ENCODE measurements at places on chromosomes 1 and 21. TPM values are rescaled to one million over a fixed set of nuclear protein-coding genes. Genes with fewer than 3 reads are reported as not detected.
A peak's percentile ranks its signal among the peaks of the same experiment; 100 is the strongest.

DNA sequence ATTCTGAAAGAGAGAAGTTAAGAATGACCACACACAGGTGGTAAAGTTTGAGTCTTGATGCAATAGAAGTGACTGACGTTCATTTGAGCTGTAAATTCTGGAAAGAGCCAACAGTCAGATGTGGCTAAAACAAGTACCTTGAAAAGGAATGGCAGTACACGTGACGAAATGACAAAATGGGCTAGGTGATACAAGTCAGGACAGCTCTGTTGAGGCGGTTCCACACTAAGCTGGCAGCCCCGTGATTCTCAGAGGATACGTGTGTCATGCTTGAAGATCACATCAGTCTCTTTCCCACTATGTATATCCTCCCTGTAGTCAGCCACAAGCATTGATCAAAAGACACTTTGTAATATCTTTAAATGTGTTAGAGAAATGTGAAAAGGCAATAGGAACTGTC lies 881.3 kb upstream of the ADGRL2 start:
- no peak overlapping the region for H3K4me3 ChIP-seq
- no peaks in the 10 kb centered on the region for H3K36me3 ChIP-seq

The ASTN1 gene
- total RNA-seq: 4.0 TPM

DNA sequence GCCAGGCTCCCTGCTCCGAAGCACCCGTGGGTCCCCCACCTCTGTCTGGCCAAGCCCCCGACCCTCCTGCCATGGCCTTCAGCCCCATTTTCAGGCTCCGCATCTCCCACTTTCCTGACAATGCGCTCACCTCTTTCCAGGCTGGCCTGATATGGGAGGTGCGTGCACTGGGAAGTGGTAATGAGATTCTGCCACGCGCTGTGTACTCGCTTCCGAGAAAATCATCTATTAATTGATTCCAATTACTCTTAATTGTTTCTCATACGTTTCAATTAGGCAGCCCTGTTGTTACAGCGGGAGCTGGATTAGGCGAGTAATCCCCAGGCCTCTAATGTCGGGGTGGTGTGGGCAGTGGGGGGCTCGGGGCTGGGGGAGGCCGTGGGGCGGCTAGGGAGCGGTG lies 122.4 kb upstream of the ARHGEF16 start:
- peaks cover 22% of the 10 kb centered on the region for H3K27me3 ChIP-seq
- no peaks in the 10 kb centered on the region for H3K36me3 ChIP-seq
- no peak for DNase-seq

GRCh38 chr1:18183533-18183932 lies 75.9 kb downstream of the IGSF21 start:
- H3K4me3 ChIP-seq: no peak overlapping the region
- peaks cover 46% of the 10 kb centered on the region for H3K27me3 ChIP-seq
- no peak for DNase-seq
- H3K27ac ChIP-seq: no peak overlapping the region
- H3K36me3 ChIP-seq: no peaks in the 10 kb centered on the region

The FABP3 gene
- total RNA-seq: 6.7 TPM

DNA sequence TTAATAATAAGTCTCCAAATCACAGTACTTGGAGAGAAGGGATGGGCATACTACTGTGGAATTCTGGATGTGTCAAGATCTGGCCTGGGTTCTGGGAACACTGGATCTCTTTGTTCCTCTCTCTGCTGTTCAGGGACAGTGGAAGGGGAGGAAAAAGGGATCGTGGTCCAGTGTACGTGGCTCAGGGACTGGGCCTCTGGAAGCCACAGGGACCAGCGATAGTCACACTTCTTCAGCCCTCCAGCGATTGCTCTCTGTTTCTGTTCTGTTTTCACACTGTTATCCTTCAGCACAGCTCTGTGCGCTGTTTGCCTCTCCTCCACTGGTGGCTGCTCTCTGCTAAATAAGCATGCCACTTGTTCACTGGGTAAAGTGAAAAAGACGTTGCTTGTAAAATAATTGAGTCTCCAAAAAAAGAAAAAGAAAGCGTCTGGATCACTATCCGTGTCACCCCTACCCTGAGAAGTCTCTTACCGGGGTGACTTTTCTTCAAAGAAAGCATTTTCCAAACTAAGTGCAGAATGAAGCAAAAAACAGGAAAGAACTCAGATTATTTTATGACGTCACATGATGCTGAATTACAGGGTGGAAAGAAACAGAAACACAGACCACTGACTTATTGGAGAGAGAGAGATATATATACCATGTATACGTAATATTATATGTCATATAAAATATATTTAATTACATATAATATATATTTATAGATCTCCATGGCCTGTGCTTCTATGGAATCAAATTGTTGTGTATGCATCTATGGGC lies 279.4 kb downstream of the RGS7 start:
- DNase-seq: no peak
- no peaks in the 10 kb centered on the region for H3K36me3 ChIP-seq
- no peaks in the 10 kb centered on the region for H3K27me3 ChIP-seq
- peaks cover 47% of the 10 kb centered on the region for H3K4me1 ChIP-seq

- peak; percentile 88 for DNase-seq
- H3K27me3 ChIP-seq: no peaks in the 10 kb centered on the region
- no peaks in the 10 kb centered on the region for H3K36me3 ChIP-seq
- peak within 1 kb of the TSS; percentile 40 for H3K27ac ChIP-seq
Measured at GRCh38 chr1:9823943-9824701, at the start of gene CLSTN1. TSS of gene CLSTN1 (minus strand) at chr1:9823965. CDS start at chr1:9823733, 232 bp downstream.

The ETV3L gene
- not detected for total RNA-seq

DNA sequence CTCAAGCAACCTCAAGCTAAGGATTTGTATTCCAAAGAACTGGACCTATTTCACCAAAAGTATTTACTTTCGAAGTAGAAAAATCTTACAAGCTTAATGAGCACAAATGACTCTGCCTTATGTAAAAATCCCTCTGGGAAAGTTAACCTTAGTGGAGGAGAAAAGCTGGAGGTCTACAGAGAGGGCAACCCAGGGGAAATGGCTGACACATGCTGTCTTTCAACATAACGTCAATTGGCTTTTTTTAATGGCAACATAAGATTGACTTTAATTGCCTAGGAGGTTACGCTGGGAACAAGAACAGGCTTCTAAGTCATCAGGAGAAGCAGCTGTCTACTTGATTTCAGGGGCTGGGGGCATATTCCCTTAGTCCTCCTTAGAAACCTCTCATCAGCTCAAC lies 52.3 kb downstream of the UTP25 start:
- H3K27ac ChIP-seq: no peak overlapping the region
- H3K36me3 ChIP-seq: no peaks in the 10 kb centered on the region
- H3K4me3 ChIP-seq: no peak overlapping the region
- DNase-seq: no peak
- peaks cover 43% of the 10 kb centered on the region for H3K27me3 ChIP-seq

The RPL11 gene
- 1,158 TPM for total RNA-seq

The SLC45A3 gene
- total RNA-seq: 7.0 TPM

The NTRK1 gene
- 1.2 TPM for total RNA-seq

DNA sequence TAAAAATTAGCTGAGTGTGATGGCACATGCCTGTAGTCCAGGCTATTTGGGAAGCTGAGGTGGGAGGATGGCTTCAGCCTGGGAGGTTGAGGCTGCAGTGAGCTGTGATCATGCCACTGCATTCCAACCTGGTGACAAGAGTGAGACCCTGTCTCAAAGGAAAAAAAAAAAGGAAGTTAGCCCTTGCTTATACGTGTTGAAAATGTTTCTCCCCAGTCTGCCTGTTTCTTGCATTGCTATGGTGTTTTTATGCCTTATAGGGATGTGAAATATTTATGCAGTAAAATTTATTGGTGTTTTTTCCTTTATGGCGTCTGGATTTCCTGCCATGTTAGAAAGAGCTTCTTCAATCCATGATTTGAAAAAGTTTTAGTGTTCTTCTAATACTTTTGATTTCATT lies 3.6 kb upstream of the RERE start:
- H3K4me3 ChIP-seq: no peak overlapping the region
- H3K27me3 ChIP-seq: no peaks in the 10 kb centered on the region
- H3K27ac ChIP-seq: peak overlapping the region; percentile 75
- no peak for DNase-seq
- peaks cover 42% of the 10 kb centered on the region for H3K4me1 ChIP-seq

- no peak for DNase-seq
- H3K27ac ChIP-seq: no peak overlapping the region
- H3K4me3 ChIP-seq: no peak overlapping the region
- peaks cover 43% of the 10 kb centered on the region for H3K4me1 ChIP-seq
- H3K27me3 ChIP-seq: no peaks in the 10 kb centered on the region
Measured at GRCh38 chr1:206708058-206708457, 23.4 kb downstream of the MAPKAPK2 start.

The PBX1 gene
- total RNA-seq: 719 TPM

GRCh38 chr1:111236379-111236778 lies 8.9 kb downstream of the CHI3L2 start:
- no peak for DNase-seq
- no peak overlapping the region for H3K4me3 ChIP-seq
- H3K4me1 ChIP-seq: peaks cover 26% of the 10 kb centered on the region
- H3K27ac ChIP-seq: peak overlapping the region; percentile 7
- H3K27me3 ChIP-seq: no peaks in the 10 kb centered on the region
- H3K36me3 ChIP-seq: no peaks in the 10 kb centered on the region

The WASF2 gene
- total RNA-seq: 99.3 TPM

GRCh38 chr1:172726740-172727139 lies 67.8 kb downstream of the FASLG start:
- DNase-seq: no peak
- H3K27me3 ChIP-seq: no peaks in the 10 kb centered on the region
- H3K36me3 ChIP-seq: peaks cover 18% of the 10 kb centered on the region
- no peak overlapping the region for H3K27ac ChIP-seq
- H3K4me3 ChIP-seq: no peak overlapping the region
- peaks cover 22% of the 10 kb centered on the region for H3K4me1 ChIP-seq

DNA sequence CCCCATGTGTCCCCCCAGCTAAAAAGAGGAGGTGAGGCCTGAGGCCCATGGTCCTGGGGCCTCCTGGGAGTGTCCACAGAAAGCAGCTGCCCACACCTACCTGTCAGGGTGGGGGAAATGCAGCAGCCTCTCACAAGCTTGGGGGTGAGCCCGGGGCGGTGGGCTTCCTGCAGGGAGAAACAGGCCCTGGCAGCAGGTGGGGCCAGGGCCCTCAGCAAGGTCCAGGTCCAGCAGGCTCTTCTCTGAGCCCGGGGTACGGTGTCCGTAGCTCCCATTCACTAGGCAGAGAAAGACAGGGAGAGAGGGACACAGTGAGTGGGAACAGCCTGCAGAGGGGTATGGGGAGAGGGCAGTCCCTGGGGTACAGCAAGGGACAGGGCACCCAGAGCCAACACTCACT lies 139.0 kb downstream of the GLIS1 start:
- no peaks in the 10 kb centered on the region for H3K36me3 ChIP-seq
- H3K4me3 ChIP-seq: no peak overlapping the region
- DNase-seq: no peak
- H3K27me3 ChIP-seq: peaks cover 4% of the 10 kb centered on the region
- no peaks in the 10 kb centered on the region for H3K4me1 ChIP-seq

GRCh38 chr1:114093624-114094362 lies 59.9 kb downstream of the SYT6 start:
- no peak overlapping the region for H3K4me3 ChIP-seq
- no peaks in the 10 kb centered on the region for H3K36me3 ChIP-seq
- no peak overlapping the region for H3K27ac ChIP-seq

All from mesothelial cell of epicardium (in vitro differentiated cells).